Activated naive CD4-positive, alpha-beta T cell treated with anti-CD3 and anti-CD28 coated beads for 36 hours (primary cell): ENCODE measurements at places on chromosomes 7 and 10.

- DNase-seq, result no peak
These were observed 4.5 kb downstream of the FGF8 start for GRCh38 chr10:101771380-101771779.

DNA sequence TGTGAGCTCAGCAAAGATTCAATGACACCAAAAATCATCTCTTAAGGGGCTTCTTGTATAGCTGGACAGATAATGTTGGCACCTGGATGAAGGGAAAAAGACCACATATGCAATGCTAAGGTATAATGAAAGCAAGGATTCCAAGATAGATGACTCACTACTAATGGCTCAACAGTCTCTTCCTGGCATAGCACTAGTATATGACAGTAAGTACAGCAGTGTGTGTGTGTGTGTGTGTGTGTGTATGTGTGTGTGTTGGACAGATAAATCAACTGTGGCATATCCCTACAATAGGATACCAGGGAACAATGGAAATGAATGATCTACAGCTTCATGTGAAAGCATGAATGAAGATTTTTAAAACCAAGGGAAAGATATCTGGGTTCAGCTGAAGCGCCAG, 257.1 kb downstream of the SFMBT2 start:
- no peak for DNase-seq

DNA sequence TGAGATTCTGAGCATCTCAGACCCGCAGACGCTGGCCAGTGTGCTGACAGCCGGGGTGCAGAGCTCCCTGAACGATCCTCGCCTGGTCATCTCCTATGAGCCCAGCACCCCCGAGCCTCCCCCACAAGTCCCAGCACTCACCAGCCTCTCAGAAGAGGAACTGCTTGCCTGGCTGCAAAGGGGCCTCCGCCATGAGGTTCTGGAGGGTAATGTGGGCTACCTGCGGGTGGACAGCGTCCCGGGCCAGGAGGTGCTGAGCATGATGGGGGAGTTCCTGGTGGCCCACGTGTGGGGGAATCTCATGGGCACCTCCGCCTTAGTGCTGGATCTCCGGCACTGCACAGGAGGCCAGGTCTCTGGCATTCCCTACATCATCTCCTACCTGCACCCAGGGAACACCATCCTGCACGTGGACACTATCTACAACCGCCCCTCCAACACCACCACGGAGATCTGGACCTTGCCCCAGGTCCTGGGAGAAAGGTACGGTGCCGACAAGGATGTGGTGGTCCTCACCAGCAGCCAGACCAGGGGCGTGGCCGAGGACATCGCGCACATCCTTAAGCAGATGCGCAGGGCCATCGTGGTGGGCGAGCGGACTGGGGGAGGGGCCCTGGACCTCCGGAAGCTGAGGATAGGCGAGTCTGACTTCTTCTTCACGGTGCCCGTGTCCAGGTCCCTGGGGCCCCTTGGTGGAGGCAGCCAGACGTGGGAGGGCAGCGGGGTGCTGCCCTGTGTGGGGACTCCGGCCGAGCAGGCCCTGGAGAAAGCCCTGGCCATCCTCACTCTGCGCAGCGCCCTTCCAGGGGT, 703 bp downstream of the RBP3 start:
- DNase-seq, result no peak

DNA sequence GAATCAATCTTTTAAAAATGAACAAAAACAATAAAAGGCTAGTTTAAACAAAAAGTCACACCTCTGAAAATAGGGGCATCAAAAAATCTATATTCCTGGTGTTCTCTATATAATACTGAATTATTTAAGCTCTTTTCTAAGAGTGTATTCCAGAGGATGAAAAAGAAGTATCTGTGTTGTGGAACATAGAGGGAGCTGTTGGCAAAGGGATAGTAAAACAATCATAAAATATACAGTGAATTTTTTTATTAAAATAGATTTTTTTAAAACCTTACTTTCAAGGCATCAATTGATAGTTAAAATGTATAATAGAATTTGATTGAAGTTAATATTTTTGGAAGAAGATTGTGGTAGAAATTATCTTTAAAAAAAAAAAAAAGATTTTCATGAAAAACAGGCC, 1409.1 kb upstream of the CELF2 start:
- DNase-seq, result no peak

DNA sequence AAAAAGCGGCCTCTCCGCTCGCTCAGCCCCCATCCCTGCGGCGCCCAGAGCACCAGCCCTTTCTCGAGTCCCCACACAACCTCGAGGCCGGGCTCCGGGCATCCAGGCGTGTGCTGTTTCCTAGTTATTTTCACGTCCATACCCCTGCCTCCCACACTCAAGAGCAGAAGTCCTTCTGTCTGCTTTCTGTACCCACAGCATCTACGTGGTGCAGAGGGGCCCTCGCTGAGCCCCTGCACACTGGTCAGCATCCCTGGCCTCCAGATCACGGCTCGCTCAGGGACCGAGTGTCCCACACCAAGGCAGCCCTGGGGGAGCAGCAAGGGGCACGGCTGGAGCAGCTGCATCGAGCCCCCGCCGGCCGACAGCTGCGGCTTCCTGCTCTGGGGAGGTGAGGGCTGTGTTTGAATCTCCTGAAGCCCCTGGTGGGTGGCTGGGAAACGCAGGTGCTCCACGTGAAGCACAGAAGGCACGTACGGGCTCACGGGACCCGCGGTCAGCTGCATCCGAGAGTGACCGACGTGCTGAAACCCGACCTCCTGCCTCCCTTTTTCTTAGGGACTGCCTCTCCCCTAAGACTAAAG, 333.1 kb downstream of the DNAJB6 start:
- no peak for DNase-seq
